ENCODE measurements at places on chromosomes 6 and 20.

- no peak for DNase-seq
These were observed 455.2 kb downstream of the PLCB1 start for GRCh38 chr20:8587251-8587650.

GRCh38 chr6:160379466-160379865 is 31.3 kb downstream of the SLC22A3 start:
- no peak for DNase-seq

DNA sequence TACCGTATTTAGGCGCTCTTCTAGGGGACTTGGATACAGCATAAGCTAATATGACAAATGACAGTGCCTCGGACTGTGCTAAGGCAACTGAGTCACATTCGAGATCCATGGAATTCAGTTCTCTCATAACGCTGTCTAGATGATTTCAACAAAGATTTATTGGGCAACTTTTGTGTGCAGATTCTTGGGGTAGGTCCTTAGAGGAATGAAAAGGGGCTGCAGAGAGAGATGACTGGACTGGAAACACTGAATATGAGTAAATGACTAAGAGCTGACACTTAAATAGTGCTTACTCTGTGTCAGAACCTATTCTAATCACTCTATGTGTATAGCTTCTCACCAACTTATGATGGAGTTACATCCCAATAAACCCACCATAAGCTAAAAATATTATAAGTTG is 36.4 kb upstream of the MARCKS start:
- no peak for DNase-seq

- no peak for DNase-seq
These were observed 655.2 kb upstream of the ARID1B start for GRCh38 chr6:156121973-156122372.

GRCh38 chr20:61798632-61799031 is 267.0 kb downstream of the TAF4 start:
- DNase-seq: no peak

DNA sequence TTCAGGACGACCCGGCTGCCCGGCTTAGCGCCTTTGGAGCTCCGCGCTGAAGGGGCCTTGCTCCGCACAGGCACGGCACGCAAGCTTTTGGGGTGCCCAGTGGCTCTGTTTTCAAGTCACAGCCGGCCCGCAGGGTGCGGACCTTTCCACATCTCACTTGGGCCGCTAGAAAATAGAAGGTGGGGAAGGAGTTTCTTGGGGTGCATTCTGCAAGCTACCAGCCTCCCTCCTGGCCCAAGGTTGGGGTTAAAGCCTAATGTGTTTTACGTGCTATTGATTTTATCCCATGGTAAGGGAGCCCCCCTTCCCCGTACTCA is 561 bp downstream of the KAT14 start:
- DNase-seq: no peak

- DNase-seq: no peak
These were observed 13.5 kb upstream of the MAS1 start for GRCh38 chr6:159877256-159877808.

DNA sequence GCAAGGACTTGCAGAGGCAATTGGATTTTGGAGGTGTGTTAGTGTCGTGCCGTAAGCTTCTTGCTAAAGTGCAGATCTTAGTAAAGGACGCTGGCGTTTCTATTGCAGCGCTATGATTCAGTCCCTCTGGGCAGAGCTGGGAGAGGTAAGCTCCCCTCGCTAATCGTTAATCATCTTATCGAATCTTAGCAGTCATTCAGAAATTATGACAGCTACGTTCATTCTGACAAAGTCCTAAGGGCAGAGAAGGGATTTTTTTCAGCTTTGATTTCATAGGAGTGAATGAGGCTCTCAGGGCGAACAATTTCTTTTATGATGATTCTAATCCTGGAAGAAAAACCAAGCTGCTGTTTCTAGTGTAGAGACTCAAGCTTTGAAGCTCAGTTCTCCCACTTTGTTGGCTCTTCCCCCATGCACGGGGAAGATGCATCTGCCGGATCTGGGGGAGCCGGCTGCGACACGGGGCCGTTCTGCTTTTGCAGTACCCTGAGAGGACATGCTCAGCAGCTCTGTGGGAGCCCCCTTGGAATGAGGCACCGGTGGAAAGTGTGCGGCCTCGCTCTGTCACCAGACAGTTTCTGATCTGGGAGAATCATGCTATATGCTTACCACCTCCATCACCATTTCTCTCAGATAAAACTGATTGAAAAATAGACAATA is 79.1 kb upstream of the SLC22A23 start:
- no peak for DNase-seq

DNA sequence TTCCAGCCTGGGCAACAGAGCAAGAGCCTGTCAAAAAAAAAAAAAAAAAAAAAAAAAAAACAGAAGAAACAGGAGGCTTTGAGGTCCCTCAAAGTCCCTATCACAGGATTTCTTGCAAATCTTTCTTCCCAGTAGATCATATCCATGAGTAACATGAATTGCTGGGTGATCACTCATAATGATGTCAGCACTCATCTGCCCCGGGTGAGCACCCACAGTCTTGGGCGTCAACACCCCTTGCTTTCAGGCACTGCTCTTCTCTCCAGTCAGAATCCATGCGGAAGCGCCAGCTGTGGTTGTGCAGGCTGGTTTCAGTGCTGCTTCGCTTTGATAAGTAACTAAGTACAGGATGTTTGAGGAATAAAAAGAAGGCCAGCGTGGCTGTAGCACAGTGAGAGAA is 40.2 kb upstream of the INSM1 start:
- no peak for DNase-seq

DNA sequence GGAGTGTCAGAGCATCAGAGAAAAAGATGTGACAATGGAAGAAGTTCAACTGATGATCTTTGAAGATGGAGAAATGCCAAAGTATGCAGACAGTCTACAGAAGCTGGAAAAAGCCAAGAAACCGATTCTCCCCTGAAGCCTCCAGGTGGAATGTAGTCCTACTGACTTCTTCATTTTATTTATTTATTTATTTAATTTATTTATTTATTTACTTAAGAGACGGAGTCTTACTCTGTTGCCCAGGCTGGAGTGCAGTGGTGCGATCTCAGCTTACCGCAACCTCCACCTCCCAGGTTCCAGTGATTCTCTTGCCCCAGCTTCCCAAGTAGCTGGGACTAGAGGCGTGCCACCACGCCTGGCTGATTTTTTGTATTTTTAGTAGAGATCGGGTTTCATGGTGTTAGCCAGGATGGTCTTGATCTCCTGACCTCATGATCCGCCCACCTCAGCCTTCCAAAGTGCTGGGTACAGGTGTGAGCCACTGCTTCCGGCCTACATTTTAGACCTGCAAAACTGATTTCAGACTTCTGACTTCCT is 2.2 kb upstream of the RPF2 start:
- DNase-seq: no peak

- DNase-seq: peak; percentile 30
These were observed 40.4 kb downstream of the IRF4 start for GRCh38 chr6:431986-432385.

GRCh38 chr6:56311533-56312448 is 64.4 kb upstream of the COL21A1 start:
- DNase-seq: no peak

GRCh38 chr6:71446057-71446456 is 157.4 kb downstream of the OGFRL1 start:
- DNase-seq: no peak

DNA sequence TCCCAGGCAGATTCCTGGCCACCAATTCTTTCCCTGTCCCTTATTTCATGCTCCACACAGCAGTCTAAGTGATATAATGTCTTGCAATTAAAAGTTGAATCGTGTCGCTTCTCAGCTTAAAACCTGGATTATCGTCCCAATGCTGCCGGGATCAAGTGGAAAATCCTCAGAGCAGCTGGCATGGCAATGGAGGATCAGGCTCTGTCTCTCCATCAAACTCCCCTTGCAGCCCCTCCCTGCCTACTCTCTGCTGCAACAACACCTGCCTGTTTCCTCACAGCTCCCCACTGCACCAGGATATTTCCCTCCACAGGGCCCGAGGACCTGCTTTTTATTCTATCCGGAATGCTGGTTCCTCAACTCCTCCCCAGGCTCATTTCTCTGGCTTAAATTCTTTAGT is 277.1 kb downstream of the SYNE1 start:
- no peak for DNase-seq

- DNase-seq: no peak
These were observed 210.1 kb upstream of the CNR1 start for GRCh38 chr6:88376197-88376596.

DNA sequence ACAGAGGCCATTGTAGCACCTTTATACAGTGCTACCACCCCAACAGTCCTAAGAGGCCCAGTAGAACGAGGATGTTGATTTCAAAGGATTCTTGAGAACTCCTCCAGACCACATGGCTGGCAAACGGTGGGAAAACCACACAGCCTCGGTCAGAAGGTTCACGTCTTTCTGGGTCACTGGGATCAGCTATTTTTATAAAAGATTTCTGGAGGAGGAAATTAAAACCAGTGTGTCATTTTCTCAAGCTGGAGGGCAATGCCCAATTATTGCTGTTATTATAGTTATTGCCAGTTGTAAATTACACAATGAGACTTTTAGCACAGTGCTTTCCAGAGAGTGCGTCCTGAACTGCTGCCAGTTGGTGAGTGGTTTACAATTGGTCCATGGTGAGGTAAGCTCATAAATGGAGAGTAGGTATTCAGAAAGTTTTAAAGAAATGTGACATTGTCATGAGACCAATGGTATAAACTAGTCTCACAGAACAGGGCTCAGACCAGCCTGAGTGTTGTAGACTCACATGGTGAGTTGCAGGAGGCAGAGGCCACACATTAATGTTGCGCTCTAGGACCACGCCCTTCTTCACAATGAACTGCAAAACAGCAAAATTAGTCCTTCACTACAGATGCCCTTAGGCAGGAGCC is 8.4 kb upstream of the PPP1R14C start:
- DNase-seq: no peak

GRCh38 chr6:132198040-132198439 is 203.2 kb downstream of the MOXD1 start:
- no peak for DNase-seq

- DNase-seq: no peak
These were observed 198.0 kb downstream of the SOX4 start for GRCh38 chr6:21791581-21791980.

- DNase-seq: no peak
These were observed 62.0 kb upstream of the GATA5 start for GRCh38 chr20:62537649-62538292.

DNA sequence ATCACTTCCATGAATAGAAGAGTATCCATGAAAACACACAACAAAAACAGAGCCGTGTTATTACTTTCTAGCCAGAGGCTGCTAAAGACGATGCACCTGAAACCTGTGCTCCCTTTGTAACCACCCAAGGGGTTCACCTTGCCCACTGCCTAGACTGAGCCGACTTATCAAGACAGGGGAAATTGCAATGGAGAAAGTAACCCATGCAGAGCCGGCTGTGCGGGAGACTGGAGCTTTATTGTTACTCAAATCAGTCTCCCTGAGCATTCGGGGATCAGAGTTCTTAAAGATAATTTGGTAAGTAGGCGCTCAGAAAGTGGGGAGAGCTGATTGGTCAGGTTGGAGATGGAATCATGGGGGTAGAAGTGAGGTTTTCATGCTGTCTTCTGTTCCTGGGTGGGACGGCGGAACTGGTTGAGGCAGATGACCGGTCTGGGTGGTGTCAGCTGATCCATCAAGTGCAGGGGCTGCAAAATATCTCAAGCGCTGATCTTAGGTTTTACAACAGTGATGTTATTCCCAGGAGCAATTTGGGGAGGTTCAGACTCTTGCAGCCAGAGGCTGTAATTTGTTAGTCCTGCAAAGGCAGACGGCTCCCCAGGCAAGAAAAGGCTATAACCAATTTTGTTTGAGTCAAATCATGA is 366.6 kb downstream of the PREX1 start:
- no peak for DNase-seq

GRCh38 chr20:37341632-37342031 is 4.3 kb upstream of the SRC start:
- DNase-seq: no peak

- DNase-seq: no peak
These were observed 41.0 kb downstream of the WDR27 start for GRCh38 chr6:169660751-169661390.

DNA sequence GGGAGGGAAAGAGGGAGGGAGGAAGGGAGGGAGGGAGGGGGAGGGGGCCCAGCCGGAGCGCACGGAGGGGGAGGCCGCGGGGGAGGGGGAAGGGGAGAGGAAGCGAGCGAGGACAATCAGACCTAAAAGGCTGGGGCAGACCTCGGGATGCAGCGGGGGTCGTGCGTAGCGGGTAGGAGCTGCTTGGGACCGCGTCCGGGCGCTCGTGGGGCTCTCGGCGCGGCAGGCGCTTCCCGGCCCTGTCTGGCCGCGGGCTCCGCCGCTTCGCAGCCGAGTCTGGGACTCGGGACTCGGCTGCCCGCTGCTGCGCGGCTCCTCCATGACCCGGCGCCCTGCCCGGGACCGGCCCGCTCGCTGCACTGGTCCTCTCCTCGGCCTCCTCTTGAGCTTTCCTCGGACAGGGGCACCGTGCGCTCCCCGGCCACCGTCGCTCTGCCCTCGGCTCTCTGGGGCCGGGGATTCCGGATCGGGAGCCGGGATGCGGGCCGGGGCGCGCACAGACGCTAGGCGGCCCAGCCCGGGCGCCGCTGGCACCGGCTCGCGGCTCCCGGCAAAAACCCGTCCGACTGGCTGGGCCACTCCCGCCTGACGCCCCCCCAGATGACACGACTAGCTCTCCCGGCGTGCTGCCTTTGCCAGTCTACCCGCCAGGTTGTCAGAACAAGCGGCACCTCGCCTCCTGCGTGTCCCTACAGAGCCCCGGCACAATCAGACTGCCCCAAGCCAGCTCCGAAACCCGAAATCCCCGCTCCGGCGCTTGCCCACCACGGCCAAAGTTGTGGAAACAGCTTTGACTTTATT is 2.2 kb downstream of the TFAP2A start:
- no peak for DNase-seq

GRCh38 chr6:55980627-55981211 is 105.3 kb upstream of the BMP5 start:
- no peak for DNase-seq

GRCh38 chr6:40427196-40427595 is 160.0 kb downstream of the LRFN2 start:
- no peak for DNase-seq

DNA sequence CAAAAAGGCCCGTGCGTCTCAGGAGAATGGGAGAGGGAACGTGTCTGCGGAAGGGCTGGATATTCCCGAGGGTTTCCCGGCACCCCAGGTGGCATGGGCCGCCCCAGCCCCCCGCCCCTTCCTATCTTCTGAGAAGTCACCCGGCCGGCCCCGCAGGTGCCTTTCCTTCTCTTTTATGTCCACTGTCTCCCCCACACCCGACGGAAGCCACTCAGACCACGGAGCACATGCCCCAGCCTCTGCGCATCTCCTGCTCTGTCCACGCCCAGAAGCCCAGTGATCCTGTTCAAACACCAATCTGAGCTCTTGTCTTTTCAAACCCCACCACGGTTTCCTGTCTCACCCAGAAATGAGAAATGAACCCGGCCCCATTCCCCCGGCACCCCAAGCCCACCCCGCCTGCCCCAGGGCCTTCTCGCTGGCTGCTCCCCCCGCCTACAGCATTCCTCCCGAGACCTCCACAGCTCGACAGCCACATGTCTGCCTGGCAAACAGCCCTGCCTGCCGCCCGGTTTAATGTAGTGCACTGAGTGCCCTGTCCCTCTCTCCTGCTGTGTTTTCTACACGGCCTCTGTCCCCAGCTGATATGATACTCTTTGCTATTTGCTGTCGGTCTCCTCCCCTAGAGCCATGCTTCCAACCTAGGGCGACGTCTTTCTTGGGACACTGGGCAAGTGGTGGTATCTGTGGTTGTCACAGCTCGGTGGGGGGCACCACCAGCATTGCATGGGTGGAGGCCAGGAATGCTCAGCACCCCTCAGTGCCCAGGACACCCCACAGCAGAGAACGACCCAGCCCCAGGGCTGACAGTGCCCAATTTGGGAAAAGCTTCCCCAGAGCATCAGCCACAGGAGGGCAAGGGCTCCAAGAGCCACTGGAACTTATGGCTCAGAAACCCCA is 182.7 kb downstream of the TAF4 start:
- no peak for DNase-seq

All from CD8-positive, alpha-beta T cell (primary cell).